Stimulated activated CD4-positive, alpha-beta T cell treated with anti-CD3 and anti-CD28 coated beads, Interleukin-12 subunit alpha, Interleukin-12 subunit beta, amount 100 ng/mL, for 24 hours (primary cell): ENCODE measurements at places on chromosomes 2 and 18.

GRCh38 chr2:221235941-221236340, 336.2 kb downstream of the EPHA4 start:
- no peak for DNase-seq

- no peak for DNase-seq
Observed at GRCh38 chr2:20781656-20782265, 41.1 kb downstream of the LDAH start.

DNA sequence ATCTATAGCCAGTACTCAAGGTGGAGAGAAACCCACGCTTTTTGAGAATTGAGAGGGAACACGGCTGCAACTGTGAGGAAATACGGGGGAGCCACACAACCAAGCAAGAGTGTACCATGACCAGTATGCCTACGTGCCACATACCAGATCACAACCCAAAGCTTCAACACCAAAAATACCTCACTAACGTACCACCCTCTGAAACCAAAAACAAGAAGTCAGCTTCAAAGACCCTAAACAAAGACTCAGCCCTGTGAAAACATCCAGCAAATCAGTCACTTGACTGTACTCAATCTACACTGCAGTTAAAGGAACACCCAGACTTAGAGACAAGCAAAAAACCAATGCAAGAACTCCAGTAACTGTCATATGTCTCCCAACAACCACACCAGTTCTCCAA, 17.0 kb downstream of the RNU4ATAC start:
- DNase-seq, result no peak

GRCh38 chr2:240728361-240728760, 36.7 kb downstream of the AQP12A start:
- DNase-seq, result no peak

GRCh38 chr2:6866982-6867381, 1.3 kb upstream of the CMPK2 start:
- no peak for DNase-seq

DNA sequence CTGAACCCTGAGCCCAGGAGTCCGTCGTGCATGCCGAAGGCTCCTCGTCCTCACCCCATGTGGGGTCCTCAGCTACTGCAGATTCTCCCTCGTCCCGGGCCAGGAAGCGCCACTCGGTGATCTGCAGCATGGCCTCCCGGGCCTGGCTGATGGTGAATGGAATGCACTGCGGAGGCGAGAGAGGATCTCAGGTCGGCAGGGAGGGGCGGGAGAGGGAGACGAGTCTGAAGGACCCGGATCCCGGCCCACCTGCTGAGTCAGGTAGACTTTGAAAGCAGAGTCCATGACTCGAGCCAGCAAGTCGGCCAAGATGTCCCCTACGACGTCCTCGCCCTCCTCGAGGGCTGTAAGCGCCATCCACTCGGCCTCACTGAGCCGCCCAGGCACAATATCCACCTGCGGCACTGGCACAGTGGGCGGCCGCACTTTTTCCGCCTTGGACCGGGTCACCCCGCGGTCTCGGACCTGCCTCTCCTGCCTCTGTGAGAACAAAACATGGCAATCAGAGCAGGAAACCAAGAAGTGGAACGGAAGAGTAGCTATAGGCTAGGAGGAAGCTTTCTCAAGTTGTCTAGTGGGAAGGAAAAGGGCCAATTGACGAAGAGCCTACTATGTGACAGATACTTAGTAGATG, 5.5 kb downstream of the C2orf81 start:
- DNase-seq, result no peak

DNA sequence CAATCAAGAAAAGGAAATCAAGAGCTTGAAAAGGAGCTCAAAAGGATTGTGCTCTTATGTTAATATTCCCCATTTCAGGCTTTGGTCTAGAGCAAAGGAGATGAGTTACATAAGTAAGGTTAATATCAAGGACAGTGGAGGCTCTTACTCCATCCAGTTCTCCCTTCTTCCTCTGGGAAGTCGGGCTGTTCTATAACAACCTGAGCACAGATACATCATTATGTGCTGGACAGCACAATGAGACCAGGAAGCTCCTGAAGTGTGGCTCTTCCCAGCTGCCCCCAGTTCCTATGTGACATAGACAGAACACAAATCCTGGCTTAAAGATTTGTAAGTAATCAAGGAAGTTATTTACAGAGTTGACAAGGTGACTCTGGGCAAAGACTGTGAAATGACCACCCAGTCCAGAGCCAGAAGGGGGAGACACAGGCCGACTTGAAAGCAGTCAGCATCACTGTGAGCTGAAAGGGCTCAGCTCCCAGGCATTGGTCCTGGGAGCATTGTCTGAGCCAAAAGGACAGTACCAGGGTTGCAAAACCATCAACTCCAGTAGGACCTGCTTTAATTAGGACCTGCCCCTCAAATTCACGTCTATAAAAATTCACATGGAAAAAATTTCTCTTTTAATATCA, 917.6 kb upstream of the ACVR2A start:
- no peak for DNase-seq

DNA sequence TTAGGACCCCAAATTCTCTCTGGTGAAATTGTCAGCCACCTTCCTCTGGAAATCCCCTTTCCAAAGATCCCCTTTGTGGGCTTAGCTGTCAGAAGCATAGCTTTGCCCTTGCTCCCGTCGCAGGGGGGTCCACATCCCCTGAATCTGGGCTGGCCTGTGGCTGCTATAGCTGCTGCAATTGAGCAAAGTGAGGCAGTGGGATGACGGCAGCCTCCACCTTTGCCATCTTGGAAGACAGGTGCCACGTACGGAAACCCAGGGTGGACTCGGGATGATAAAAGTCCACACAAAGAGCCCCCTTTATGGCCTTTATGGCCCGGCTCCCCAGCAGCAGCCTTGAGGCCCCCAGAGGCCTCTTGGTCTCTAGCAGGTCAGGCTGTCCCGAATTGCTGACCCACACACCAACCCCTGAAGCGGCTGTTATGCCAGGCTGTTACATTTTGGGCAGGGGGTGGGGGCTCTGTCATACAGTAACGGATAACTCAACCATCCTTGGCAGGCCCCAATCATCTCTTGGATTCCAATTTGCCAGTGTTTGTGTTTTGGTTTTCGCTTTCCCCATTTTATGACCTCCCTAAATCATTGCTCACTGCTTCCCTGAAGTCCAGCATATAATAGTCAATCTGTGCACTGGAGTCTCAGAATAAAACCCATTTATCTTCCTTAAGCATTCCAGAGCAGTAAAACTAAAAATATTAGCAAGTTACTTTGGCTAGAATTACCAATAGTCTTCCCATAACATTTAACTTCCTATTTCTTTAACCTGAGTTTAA, 33.2 kb upstream of the ID2 start:
- DNase-seq, result no peak
